ENCODE measurements at places on chromosomes 3 and 15.

- peak; percentile 33 for DNase-seq
Observed at GRCh38 chr15:45704329-45705249, 69.8 kb downstream of the SQOR start.

DNA sequence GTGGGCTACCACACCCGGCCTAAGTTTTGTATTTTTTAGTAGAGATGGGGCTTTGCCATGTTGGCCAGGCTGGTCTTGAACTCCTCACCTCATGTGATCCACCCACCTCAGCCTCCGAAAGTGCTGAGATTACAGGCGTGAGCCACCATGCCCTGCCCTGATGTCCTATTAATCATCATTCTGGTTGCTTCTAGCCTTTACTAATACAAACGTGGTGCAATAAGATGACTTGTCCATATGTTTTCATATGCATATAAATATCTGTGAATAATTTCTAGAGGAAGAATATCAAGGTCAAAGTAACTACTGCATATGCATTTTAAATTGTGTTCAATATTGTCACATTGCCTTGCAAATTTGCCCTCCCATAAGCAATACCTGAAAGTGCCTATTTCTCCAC lies 25.5 kb upstream of the PDHB start:
- DNase-seq, result no peak

- no peak for DNase-seq
Observed at GRCh38 chr3:51935886-51936755, 5.6 kb downstream of the RRP9 start.

DNA sequence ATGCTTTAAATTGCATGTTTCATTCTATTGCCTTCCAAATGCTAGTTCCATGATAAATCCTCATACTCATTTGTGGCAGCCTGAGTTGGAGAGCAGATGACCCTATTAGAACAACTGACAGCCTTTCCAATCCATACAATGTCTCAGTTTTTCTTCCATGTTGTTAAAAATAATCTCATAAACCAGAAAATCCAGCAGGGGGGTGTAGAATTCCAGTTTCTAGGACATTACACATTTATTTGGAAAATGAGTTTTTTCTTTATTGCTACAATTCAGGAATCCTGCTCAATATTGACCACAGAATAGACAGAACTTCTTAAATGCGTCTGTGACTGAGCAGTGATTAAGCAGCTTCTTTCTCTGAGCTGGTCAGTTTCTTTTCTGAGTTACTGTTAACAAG lies 174.2 kb upstream of the ATP10A start:
- no peak for DNase-seq

DNA sequence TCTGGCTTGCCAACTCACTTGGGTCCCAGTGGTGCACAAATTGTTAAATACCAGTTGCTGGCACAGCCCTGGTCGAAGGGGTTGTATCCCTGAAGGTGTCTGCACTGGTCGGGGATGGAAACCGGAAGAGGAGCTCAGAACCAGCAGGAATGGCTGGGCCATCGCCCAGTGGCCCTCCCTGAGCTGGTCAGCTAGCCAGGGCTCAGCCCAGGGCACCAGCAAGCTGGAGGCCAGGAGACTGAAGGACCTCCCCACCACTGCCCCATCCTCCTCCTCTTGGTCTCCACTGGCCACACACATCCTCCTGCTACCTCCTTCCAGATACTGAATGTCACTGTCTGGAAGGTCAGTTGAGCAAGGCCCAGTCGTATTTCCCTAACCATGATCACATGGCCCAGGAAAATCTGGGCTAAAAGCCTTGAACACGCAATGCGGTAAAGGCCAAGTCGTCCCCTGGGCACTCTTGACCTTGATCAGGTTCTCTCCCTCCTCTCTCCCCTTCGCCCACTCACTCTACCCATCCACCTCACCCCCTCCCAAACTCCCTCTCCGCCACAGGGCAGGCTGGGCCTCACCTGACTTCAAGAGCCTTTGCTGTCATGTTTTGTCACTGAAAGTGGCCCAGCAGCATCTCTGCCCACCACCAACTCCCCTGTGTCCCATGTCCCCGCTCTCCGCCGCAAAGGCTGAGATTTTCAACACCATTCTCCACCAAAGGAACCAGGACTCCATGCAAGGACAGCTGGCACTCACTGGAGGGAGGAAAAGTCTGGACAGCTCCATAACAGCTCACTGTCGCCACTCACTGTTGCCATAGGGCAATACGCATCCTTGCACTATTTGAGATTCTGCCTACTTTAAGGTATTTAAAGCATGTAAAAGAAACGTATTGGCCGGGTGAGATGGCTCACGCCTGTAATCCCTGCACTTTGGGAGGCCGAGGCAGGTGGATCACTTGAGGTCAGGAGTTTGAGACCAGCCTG lies 12.1 kb downstream of the ZDHHC19 start:
- DNase-seq, result no peak

DNA sequence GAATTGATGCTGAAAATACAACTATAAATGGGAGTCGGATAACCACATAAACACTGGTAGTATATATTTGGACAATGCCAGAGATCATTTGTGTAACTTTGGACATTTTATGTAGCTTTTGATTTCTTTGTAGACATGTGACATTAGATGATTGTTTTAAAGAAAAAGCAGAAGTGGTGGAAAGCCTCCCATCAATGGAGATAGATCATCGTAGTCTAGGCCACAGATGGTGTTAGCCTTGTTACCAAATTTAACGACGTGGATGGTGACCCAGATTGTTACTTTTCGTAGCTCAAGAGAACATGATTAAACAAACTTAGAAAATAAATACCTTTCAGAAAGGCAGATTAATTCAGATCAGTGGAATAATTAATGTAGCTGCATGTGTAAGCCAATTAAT lies 8.8 kb downstream of the CACNA1D start:
- no peak for DNase-seq

GRCh38 chr15:69760890-69761568 lies 308.4 kb downstream of the RPLP1 start:
- DNase-seq, result peak; percentile 46

- DNase-seq, result no peak
Observed at GRCh38 chr3:98240131-98240530, 23.9 kb upstream of the OR5H6 start.

DNA sequence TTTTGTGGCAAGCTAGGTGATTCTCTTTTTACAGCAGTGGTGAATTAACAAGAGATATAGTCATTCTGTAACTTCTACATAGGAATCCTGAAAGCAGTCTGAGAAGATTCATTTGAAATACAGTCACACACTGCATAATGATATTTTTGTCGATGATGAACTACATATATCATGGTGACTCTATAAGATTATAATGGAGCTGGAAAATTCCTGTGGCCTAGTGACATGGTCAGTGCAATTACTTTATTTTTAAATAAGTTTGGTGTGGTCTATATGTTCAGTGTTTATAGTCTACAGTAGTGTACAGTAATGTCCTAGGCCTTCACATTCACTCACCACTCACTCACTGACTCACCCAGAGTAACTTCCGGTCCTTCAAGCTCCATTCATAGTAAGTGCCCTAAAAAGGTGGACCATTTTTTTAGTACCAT lies 511.4 kb upstream of the MCTP2 start:
- no peak for DNase-seq

- no peak for DNase-seq
Observed at GRCh38 chr3:17554078-17554477, 188.4 kb downstream of the TBC1D5 start.

DNA sequence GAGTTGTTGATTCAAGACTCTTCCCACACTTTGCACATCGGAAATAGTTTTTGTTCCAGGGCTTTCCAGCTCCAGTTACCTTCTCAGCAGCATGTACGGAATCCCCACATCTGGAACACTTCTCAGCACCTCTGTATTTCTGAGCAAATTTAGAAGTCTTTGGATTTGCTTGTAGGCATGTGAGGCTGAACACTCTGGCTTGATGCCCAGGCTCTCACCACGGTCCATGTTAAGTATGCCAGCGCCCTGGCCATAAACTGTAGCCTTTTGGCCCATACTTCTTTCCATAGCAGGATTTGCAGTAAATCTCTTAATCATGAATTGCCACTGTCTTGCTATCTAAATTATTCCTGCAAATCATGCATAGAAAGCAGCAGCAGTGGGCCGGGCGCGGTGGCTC lies 24.4 kb downstream of the ATP2C1 start:
- DNase-seq, result no peak

DNA sequence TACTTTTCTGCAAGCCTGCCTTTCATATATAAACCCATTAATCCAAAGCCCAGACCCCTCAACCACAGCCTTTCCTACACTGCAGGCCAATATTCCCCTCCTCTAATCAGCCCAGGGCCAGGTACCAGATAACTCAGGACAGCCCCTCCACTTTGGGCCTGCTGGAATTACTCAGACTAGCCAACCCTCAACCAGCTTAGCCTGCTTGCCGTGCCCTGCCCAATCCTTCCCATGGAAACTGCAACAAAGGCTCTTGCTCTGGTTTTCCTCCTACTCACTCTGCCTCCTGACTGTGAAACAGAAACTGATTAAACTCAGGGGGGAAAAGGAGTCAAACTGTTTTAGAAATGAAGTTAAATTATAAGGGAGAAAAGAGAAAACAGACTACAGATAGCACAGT lies 248.1 kb downstream of the KLF13 start:
- DNase-seq, result no peak

DNA sequence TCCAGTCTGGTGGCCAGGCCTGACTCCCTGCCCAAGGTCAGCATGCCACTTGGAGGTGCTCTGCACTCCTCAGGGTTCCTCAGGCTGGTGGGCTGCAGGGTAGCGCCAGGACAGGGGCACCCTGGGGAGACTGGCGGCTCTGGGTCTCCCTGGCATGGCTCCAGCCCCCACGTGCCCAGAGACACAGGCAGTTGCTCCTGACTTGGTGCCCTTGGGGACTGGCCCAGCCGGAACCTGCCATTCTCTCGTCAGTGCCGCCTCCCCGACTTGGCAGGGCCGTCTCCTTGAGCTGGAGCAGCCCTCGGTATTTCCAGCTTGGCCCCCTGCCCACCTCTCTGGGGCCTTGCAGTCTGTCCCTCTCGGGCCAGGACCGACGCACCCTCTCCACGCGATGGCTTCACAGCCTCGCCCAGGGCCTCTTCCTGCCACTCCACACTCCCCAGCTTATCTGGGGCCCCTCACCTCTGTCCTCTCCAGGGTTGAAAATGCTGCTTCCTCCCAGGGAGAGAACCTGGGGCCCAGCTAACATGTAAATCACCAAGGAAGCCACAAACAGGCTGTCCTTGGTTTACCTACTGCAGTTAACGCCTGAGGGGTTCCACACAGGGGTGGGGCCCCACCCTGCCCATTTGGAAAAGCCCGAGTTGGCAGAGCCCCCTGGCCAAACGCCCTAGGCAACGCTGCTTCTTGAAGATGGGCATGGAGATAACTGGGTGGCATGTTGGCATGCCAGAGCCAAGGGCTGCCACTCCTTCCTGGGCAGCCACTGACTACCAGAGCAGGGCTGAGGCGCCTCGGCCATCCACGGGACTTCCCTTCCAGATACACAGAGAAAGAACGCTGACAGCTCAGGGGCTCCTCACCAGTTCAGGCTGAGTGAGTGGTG lies 61.4 kb downstream of the SMAD6 start:
- DNase-seq, result peak; percentile 52

DNA sequence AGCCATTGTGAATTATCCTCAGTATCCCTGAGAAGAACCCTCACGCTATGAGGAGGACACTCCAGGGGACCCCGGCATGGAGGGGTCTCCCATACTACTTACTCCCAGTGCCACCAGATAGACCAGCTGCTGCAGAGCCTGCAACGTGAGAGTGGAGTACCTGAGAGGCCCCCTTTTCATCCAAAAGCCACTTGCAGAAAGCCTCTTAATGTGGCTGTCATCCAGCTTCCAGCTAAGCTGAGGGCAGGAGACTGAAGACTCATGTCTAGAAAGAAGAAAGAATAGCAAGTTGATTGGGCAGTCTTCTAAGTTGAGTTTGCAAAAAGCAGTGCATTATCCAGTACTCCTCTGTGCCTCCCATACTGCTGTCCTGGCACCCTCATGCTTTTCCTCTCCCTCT lies 27.3 kb upstream of the MNS1 start:
- DNase-seq, result no peak

DNA sequence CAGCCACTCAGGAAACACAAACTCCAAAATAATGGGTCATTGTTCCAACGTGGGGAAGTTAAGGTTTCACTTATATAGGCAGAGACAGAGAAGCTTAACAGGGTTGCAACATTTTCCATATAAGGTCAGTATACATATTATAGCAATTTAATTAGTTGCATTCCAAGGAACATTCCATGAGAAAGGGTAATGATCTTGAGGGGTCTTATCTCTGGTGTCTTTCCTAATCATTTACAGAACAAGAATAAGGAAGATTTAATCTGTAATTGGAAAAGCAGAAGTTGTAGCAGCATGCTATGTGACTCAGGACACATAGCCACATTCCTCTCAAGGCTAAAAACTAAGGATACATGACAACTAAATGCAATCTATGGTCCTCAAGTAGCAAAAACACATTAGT lies 4.9 kb downstream of the MNS1 start:
- no peak for DNase-seq

- no peak for DNase-seq
Observed at GRCh38 chr3:126684218-126684751, 19.8 kb upstream of the CHCHD6 start.

DNA sequence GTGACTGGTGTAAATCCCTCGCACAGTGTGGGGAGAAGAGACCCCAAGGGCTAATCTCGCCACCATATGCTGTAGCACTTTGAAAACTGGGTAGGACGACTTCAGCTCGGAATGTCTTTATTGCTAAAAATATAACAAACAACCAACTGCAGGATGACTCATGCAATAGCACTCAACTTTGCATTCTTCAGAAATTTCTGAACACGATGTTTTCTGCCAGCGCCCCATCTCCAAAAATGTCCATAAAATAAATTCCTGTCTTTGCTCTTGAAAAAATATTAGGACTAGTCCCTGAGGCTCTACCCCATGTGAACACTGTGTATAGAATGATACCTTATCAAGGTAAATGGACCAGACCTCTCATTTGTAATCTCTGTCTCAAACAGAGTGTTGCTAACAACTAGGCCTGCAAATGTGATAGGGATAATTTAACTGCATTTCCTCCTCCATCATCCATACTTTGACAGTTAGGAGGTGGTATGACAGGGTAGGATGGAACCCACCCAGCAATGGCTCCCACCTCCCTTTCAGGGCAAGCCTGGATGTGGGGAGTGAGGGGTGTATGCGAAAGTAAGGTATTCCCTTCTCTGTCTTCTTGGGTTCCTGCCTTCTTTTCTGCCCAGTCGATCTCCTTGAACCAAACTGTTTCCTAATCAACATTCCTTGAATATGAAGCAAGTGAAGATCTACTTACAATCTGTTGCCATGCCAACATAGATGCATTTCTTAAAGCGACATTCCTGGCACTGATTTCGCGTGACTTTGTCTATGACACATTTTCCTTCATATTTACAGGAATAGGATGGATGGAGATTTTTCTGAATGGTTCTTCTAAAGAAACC lies 201.1 kb downstream of the NR1D2 start:
- no peak for DNase-seq

DNA sequence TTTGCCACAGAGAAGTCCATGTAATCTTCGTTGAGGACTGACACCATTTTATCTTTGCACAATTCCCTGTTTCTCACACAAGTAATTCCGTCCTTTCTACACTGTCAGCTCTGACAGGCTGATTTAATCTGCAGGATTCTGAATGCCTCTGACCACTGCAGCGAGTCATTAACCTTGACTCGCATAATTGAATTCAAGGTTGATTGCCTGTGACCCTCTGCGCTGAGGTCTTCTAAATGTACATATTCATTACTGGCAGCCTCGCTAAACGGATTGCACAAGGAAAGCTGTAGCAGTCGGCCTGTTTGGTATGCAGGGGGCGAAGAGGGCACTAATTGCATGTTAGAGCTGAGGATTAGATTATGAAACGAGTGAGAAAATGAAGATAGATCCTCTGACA lies 147.8 kb downstream of the SHOX2 start:
- no peak for DNase-seq

- no peak for DNase-seq
Observed at GRCh38 chr3:134776518-134776917, 18.5 kb upstream of the EPHB1 start.

- no peak for DNase-seq
Observed at GRCh38 chr15:78243058-78243457, 8.7 kb upstream of the ACSBG1 start.

All from small intestine (tissue), 16 donors.